H9 (cell line): ENCODE measurements at places on chromosomes 3 and 15.

- DNase-seq, result no peak
Measured at GRCh38 chr15:67066041-67066958, 898 bp downstream of the SMAD3 start.

DNA sequence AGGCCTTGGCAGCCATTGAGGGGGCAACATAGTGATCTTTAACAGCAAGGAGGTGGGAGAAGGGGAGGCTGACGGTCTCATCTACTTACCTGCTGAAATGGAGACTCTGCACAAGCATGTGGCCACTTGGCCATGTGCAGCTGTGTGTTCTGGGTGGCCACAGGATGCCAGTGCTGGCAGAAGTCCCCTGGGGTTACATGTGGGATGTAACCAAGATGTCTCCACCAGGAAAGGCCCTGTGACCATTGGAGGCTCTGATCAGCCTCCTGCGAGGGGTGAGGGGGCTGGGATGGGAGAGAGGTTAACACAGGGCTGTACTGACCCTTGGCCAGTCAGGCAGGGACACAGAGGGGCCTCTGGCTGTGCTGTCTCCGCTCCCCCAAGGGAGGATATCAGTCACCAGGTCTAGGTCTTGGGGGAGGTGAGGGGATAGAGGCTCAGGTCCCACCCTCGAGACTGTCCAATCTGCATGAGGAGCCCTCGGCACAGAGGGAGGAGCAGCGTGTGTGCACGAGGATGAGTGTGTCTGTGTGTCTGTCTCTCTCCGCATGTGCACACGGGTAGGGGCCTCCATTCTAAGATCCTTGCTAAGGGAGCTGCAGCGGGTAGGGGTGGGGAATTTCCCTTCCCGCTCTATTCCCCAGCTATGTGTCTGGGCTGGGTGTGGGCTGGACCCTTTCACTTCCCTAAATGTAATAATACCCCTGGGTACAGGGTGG is 19.5 kb downstream of the PRKCD start:
- DNase-seq, result no peak

DNA sequence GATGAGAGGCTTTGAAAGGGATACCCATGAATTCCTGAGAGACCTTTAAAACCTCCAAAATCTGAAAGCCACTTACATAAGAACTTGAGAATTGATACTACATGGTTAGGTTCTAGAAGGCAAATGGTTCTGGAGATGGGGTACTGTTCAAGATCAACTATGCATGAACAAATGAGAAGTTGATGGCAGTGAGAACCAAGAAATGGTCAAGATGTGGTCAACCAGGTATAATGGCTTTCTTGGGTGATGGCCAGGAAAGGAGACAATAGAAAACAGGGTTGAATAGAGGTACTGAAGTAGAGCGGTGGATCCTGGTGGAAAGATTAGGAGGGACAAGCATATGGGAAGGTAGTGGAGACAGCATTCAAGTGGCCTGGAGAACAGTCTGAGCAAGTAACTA is 200.4 kb downstream of the RBMS3 start:
- DNase-seq, result no peak

- DNase-seq, result no peak
Measured at GRCh38 chr3:105762749-105763658, 105.8 kb downstream of the CBLB start.

DNA sequence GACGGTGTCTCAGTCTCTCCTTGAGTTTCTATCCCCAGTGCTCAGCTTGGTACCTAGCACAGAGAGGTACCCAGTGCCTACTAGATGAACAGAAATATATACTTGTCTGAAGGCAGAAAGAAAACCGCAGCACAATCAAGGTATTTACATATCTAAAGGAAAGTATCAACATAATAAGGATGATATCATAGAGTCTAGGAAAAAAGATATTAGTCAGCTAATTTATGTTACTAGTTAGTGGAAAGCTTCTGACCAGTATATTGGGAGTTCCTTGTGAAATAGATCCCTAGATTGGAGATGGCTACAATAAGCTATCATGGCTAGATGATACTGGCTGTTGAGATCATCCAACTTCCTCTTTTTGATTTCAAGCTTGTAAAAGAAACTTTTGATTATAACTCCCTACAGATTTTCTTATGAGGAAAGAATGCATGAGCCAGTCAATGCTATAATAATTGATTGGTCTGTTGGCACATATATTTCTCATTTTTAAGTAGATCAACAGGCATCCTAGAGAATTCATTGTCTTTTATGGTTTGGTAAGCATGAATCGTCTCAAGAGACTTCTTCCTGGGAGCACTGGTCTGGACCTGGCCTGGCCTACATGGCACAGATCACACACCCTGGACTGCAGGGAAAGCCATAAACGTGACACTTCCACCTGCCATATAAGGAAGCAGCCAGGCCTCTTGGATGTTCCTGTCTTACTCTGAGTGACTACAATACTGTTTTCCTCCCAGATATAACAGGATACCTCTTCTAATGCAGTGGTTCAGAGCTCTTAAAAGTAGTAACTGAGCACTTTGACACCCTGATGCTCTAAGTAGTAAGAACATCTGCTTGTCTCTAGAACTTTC is 60.7 kb downstream of the IMPG2 start:
- no peak for DNase-seq

DNA sequence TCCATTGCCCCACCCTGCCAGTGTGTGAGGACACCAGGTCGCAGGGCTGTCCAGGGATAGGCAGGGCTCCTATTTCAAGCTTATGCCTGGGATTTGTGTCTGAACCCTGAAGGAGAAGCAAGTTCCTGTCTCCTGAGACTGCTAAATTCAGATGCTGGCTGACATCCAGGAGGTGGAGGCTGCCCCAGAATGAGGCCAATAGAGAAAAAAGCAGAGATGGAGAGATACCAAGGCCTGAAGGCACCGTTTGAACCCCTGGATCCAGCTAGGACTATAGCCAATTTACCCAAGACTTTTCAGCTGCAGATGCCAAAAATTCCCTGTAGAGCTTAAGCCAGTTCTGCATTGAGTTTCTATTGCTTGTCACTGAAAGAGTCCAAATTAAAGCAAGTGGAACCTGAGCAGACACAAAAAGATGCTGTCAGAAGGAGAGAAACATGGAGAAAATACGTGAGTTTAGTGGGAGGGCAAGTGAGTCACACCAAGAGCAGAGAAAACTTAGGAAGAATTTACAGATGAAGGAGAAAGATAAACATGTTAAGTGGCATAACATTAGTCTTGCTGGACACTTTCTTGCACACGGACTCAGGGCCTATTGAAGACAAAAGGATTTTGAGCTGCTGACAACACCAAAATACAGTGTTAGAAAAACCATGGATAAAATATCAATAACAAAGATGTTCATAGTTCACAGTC is 148.6 kb downstream of the CNTN3 start:
- DNase-seq, result no peak

DNA sequence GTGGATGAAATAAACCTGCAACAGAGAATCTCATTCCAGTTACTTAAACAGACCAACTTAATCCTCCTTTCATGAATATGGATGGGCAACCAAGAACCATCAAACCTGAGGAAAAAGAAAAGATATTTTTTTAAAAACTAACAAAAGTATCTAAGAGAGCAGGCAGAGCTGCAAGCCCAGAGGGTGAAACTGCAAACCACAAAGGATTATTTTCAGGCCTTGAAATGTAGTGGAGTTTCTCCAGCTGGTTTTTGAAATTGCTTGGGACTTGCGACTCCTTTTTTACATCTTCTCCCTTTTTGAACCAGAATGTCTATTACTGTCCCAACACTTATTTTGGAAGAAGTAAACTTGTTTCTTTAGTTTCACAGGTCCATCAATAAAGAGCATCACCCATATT is 87.4 kb downstream of the STAG1 start:
- no peak for DNase-seq

DNA sequence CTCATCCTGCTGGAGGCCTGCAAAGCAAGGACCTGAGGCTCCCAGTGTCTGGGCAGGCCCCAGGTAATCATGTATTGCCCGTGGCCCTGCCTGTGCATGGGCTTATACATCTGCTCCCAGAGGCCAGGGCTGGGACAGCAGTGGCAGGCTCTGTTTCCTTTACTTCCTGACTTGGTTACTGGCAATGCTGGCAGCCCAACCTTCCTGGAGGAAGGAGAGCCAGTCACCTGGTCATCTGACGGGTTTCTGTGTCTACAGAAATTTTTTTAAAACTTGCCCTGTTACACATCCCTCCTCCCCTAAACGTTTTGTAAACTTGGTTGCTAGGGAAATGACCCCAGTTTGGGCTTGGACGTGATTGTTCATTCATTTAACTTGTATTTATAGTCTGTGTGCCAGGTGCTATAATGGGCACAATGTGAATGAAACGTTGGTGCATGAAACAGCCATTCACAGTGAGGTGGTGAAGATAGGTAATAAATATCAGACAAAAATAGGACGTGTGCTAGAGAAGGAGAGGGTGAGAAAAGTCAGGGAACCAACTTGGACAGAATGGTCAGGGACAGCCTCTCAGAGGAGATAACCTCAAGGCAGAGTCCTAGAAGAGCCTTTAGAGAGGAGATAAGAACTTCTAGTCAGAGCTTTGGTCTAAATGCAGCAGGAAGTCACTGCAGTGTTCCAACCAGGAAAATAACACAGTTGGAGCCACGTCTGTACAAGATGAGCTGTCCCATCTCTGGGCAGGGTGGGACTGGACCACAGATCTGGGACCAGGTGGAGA is 14.1 kb downstream of the TEX264 start:
- DNase-seq, result no peak

DNA sequence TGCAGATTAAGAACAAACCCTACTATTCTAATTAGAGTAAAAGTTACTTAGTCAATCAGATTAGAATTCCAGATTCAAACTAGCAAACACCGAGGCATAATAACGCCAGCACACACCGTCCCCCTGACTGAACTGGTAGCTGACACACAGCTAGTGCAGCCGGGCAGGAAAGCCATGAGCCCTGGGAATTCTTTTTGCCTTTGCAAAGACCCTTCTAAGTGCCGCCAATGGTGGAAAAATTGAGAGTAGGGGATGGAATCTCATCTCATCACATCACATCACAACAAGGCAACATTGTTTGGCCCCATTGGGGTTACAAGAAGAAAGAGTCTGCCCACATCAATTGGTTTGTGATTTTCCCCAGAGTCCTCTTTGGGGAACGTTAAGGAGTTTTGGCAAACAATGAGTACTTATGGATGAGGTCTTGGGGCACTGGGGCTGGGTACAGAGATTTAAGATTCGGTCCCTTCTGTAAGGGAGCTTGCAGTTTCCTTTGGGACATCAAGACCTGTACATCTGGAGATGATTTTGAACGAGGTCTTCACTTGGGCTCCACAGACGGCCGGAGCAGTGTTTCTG is 120.4 kb upstream of the MEF2A start:
- DNase-seq, result no peak

GRCh38 chr3:135694142-135694541 is 271.4 kb upstream of the PPP2R3A start:
- peak; percentile 34 for DNase-seq

DNA sequence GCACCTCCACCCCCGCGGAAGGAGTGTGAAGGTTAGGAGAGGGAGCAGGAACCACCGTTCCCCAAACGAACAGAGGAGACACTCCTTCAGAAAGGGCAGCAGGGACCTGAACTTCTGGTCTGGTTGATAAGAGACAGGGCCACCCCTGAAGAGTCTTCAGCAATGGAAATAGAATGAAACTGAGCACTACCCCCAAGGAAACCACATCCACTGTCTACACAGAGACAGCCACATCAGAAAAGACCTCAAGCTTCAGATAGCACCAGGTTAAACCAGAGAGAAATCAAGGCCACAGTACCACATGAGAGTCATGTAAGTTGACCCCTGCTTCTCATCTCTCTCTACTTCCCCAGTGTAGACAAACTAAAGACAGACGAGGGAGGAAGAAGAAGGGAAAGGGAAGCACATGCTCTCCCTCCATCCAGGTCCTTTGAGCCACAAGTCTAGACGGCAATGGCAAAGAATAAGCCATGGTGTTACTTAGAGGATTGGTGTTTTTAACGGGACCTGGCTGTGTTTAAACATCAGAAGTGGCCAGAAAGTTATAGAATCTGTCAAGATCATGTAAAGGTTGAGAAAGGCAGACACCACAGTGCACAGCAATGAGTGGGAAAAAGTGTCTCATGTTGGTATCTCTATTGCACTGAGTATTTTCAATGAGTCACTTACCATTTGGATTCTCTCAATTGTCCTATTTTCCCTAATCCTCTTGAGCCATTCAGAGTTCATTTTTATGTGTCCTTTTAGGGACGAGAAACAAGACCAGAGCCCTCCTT is 31.4 kb upstream of the CTNNB1 start:
- DNase-seq, result no peak
